Sciatic nerve (tissue), 2 donors: ENCODE measurements at places on chromosomes 12 and 14. TPM values are rescaled to one million over a fixed set of nuclear protein-coding genes. Genes with fewer than 3 reads are reported as not detected.

GRCh38 chr12:120485961-120486881 is 9.7 kb upstream of the DYNLL1 start:
- no peak for DNase-seq

- DNase-seq = peak; percentile 79
Observed at GRCh38 chr14:61321385-61322010, at the start of gene PRKCH. Gene PRKCH (plus strand): TSS chr14:61321579. CDS start chr14:61322102, 523 bp downstream.

- DNase-seq = no peak
Observed at GRCh38 chr12:127107744-127108143, 1159.2 kb upstream of the TMEM132C start.

GRCh38 chr12:74896186-74896585 is 313.5 kb downstream of the KCNC2 start:
- DNase-seq = no peak

The CFAP251 gene
- 3.8 TPM for total RNA-seq

The VWF gene
- total RNA-seq = 655 TPM

DNA sequence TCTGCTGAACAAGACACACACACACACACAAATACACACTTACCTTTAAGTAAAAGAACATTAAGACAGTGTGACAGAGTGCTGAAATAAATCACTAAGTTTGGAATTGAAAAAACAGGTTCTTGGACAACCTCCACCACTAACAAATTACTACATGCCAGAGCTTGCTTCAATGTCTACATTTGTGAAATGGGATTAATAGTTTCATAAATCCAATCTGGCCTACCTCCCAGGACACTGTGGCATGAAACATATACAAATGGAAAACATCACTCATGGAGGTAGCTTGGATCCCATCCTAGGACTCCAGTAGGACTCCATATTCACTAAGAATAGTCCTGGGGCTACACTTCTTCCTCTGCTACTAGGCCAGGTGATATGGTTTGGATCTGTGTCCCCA is 8.2 kb upstream of the CCDC60 start:
- no peak for DNase-seq

DNA sequence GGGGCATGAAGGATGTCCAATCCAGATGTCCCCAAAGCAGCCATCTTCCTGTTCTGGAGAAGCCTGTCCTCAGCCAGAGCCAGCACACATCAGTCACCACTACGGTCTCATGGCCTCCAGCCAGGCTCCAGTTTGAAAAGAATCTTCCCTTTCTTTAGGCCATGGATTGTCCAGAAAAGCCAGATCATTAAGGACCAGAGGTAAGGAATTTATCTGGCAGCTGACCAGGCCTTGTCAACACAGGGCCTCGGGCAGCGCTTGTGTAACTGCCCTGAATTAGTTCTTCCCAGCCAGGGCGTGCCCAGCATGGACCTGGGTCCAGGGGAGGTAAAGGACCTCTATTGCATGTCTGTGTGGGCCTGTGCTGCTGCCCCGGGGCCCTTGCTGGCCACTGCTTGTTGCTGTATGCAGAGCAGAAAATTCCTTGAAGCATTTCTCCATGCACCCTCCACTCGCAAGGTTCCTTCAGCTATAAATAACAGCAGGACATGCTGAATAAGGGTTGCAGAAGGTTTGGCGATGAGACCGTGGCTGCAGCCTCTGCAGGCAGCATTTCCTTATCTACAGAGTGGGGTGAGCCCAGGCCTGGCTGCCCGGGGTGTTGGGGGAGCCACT is 21.7 kb upstream of the VPS37B start:
- no peak for DNase-seq

The RPS6KL1 gene
- total RNA-seq = 4.7 TPM

DNA sequence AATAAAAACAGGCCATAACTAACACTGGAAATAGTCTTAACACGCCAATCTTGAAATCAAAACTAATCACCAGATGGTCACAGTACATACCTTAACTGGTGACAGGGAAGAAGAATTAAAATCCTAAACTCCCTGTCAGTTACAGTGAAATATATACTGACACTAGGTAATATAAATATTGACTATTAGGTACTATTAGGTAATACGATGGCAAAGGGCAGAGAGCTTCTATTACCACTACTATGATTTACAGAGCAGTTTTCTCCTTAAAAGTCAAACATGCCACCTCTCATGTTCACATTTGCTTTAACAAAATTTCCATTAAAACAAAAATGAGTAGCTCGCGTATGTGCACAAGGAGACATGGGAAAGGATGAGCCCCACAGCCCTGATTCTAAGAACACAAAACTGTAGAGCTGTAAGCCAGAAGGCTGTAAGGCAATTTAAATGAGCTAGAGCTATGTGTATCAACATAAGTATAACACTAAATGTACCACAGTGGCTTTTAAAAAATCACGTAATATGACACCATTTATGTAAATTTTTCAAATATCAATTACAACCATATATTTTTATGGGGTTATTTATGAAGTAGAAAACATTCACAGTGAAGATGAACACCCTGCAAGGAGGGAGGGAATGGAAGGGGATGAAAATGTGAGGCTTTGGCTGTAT is 19.1 kb downstream of the SETD3 start:
- no peak for DNase-seq

GRCh38 chr12:10221846-10222245 is 9.2 kb downstream of the GABARAPL1 start:
- no peak for DNase-seq

The ADAM21 gene
- not detected for total RNA-seq

- DNase-seq = peak; percentile 57
Observed at GRCh38 chr14:103070971-103071542, 13.0 kb upstream of the LBHD2 start.

The CLEC4C gene
- not detected for total RNA-seq

GRCh38 chr12:41527534-41528116 is 339.5 kb downstream of the PDZRN4 start:
- DNase-seq = no peak

- DNase-seq = no peak
Observed at GRCh38 chr12:26651566-26652188, 181.3 kb downstream of the ITPR2 start.

DNA sequence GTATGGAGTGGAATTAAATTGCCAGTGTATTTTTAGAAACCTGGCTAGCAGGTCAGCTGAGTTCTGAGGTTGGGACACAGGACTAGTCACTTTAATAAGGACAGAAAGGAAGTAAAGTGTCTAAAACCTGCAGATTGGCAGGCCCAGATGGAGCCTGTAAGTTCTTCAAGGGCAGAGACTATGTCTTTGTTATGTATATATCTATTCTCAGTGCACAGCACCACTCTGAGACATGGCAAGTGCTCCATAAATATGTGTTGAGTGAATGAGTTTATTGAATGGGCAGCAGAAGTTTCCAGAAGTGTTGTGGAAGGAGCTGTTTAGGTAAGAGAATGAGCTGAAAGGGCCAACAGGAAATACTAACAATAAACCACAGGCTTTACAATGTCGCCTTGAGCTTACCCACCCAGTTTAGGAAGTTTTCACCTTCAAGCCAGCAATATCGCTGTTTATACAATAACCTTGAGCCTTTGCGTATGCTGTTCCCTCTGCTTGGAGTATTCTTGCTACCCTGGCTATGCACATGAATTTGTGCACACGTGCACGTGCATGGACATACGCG is 109.5 kb upstream of the TMPO start:
- no peak for DNase-seq

DNA sequence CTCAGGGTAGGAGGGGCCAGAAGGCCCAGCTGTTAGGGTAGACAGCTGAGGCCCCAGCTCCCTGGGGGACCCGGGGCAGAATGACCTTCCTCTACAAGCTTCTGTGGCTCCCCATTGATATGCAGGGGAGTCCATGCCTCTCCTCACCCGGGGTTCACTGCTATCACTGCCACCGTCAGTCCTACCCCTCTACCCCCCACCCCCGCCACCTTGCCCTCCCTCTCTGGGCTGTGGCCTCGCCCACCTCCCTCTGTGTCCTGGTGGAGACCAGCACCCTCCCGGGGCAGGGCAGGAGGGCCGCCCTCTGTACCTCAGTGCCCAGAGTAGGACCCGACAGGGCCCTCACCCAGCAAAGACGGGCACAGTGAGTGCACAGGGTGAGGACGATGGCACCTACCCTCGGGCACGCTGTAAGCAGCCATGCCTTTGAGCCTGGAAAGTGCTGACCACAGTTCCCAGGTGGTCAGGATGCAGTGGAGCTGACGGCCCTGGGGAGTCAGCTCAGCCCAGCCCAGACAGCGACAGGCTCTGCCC is 88.4 kb upstream of the SFSWAP start:
- no peak for DNase-seq

DNA sequence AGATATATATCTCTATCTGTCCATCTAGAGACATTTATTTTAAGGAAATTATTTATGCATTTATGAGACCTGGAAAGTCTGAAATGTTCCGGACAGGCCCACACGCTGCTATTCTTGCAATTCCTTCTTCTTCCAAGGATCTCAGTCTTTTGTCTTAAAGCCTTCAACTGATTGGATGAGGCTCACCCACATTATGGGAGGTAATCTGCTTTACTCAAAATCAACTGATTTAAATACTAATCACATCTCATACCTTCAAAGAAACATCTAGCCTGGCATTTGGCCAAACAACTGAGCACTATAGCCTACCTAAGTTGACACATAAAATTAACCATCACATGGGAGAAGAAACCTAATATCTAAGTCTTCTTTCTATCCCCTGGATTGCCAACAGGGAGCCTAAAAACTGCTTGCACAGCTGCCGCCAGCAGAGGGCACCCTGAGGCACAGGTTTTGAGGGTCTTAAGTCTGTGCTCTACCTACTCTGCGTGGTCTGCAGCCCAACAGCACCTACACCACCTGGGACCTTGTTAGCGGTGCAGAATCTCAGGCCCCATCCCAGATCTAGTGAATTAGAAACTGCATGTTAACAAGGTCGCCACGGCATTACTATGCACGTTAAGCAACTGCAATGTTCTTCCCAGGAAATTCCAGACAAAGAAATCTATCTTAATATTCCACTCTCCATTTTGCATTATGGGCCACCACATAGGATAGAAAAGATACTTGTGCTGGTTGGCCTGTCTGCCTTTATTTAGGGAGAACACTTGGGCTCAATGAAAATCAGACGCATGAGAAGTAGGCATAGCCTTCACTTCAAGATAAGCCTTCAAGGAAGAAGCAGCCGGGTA is 249.7 kb downstream of the FOXG1 start:
- peak; percentile 56 for DNase-seq

DNA sequence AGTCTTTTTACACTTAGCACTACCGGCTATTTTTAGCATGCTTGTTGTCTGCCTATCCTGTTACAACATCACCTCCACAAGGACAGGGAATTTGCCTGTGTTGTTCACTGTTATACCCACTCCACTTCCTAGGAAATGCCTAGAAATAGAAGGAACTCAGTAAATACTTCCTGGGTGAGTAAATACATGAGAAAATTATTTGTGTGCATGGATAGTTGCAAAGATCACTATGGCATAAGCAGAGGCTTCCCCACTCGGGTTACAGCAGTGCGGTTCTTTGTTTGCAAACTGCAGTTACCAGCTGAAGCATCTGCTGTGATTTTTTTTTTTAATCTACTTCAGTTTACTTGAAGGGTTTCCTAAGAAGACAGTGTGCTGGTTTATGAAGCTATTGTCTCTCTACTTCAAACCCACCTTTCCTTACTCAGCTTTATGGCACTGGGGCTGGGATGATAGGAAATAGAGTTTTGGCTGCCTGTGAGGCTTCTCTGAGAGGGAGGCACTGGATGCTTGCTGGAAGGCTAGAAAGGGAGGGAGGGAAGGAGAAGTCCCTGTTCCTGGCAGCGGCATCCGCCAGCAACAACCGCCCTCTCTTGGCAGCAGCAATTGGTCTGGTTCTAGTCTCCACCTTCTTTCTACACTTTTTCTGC is 29.0 kb downstream of the PDE6H start:
- DNase-seq = peak; percentile 56

GRCh38 chr12:68177562-68177961 is 18.0 kb upstream of the IFNG start:
- DNase-seq = no peak

- no peak for DNase-seq
Observed at GRCh38 chr12:63918800-63919300, 74.3 kb downstream of the SRGAP1 start.

DNA sequence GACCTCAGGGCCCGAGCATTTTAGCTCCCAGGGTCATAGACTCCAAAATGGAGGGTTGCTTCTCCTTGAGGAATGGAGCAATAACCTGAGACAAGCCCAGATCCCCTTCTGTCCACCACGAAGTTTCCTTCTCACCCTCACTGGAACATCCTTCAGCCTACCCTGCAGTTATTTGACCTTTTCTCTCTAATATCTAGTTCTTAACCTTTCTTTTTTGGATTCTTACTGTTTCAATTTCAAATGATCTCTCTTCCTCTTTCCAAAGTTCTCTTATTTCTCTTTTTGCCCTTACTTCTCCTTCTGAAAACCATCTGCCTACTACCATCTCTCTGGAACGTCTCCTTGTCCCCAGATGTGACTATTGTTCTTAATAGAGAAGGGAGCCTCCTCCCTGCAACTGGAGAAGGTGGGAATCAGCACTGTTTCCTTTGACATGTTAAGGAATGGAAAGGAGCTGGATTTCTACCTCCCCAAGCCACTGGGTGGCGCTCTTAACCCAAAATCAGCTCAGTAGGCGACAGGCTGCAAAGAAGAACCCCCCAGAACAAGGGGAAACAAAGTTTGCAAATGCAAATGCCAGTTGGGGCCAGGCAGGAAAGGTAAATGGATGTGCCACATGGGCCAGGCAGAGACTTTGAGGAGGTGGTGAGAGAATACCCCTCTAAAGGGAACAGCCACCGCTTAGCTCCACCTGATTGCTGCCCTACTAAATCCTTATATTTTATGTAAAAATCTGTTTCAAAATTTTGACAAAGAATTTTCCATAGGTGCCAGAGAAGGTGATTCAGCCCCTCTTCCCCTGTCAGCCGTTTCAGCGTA is 22.4 kb upstream of the PDE1B start:
- no peak for DNase-seq

The NTS gene
- not detected for total RNA-seq

DNA sequence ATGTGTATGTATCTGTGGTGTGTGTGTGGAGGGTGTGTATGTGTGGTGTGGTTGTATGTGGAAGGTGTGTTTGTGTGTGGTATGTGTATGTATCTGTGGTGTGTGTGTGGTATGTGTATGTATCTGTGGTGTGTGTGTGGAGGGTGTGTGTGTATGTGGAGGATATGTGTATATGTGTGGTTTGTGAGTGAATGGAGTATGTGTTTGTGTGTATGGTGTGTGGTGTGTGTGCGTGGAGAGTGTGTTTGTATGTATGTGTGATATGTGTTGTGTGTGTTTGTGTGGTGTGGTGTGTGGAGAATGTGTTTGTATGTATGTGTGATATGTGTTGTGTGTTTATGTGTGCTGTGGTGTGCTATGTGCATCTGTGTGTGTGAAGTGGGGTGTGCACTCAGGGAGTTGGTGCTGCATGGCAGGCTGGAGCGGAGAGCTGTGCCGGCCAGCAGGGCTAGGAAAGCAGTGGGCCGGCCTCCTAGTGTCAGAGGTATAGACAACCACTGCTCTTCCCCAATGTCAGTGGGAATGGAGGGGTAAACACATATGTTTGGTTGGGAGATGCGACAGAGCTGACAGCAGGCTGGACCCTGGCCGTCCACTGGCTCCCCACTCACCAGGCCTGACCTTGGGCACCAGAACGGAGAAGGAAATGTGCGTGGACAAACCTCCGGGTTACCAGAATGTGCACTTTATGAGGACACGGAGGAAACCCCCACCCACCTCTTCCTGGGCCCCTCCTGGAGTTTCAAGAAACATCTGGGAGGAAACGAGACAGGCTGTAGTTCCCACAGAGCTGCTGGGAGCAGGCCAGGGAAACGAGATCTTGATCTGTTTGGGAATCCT is 60.7 kb downstream of the CLMN start:
- DNase-seq = no peak

GRCh38 chr12:3571323-3571722 is 80.3 kb downstream of the PRMT8 start:
- peak; percentile 3 for DNase-seq
